Jurkat, Clone E6-1 (cell line): ENCODE measurements at places on chromosomes 11 and 22.

DNA sequence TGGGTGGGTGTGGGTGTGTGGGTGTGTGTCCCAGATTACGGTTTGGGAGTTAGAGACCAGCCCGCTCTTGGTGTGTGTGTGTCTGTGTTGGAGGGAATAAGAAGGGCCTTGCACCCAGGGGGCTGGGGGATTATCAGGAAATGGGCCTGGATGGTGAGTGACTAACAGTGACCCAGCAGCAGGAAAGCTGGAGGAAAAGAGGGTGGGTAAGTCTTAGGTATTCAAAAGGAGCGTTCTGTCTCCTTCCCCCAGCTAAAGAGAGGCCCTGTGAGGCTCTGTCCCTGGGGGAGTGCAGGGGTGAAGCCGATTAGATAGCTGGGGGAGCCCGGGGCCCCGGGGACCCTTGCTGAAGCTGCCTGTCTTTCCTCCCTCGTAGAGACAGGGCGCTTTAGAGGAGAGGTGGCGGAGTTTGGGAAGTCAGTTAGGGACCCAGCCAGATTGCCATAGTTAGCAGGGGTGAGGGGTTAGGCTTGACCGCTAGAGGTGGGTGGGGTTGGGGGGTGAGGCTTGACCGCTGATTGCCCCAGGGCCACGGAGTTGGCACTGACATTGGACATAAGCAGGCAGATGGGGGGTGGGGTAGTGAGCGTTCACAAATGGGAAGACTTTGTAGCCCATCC, 1.5 kb downstream of the OAF start:
- DNase-seq: no peak

DNA sequence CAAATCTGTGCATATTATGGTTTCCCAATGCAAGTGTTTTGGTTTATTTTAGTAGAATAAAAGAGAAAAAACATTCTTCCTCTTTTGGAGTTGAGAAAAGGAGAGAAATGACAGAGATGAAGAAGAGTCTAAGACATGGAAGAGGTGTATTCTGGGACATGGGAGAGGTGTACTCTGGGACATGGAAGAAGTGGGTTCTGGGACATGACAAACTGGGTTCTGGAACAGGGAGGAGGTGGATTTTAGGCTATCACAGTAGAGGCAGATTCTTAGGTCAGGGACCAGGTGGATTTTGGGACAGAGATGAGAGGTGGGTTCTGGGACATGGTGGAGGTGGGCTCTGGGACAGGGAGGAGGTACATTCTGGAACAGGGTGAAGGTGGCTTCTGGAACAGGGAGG, 2.1 kb upstream of the ASPHD2 start:
- no peak for DNase-seq

DNA sequence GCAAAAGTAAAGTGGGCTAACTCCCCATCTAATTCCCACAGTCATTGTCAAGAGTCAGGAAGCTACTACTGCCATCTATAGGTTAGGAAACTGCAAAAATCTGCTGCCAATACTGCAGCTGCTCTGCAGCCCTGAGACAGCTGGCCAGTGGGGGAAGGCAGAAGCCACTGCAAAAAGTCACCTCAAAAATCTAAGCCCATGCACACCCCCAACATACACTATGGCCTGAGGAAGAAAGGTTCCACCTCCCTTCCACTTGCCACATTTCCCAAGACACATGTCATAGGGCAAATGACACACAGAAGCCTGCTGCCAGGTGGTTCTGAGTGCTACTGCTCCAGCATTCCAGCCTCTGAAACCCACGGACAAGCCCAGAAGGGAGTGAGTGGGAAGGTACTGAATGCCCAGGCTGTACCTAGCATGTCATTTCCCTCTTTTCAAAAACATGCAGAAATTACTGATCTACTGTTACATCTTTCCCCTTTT, 36.9 kb downstream of the DGCR2 start:
- no peak for DNase-seq

GRCh38 chr11:15911377-15912044, 444.8 kb downstream of the SOX6 start:
- DNase-seq: no peak

- no peak for DNase-seq
Observed at GRCh38 chr11:119635041-119635740, 93.8 kb downstream of the NECTIN1 start.
